ENCODE measurements at places on chromosomes 16 and 17.

GRCh38 chr17:65978871-65979270 lies 213.1 kb downstream of the CEP112 start:
- DNase-seq, result no peak

DNA sequence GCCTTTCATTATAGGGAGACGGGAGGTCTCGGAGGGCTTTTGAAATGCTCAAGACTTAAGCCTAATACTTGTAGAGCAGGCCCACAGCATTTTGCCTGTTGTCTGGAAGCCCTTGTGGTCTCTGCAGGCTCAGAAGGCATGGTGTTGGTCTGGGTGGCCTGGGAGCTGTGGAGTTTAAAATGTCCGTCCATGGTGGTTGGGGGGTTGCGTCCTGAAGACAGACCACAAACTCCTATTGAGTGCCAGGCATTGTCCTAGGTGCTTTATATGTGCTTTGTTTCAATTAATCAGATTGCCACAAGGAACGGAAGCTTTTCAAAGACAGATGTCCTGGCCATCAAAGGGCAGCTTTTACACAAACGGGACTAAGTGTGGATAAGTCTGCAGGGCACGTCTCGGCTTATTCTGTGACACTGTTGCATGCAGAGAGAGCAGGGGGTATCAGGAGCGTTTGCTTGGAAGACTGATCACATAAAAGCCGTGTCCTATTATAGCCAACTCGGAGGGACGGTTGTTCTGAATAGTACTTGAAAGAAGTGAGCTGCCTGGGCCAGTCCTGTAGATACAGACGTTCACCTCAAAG lies 7.8 kb downstream of the NTN1 start:
- DNase-seq, result no peak

DNA sequence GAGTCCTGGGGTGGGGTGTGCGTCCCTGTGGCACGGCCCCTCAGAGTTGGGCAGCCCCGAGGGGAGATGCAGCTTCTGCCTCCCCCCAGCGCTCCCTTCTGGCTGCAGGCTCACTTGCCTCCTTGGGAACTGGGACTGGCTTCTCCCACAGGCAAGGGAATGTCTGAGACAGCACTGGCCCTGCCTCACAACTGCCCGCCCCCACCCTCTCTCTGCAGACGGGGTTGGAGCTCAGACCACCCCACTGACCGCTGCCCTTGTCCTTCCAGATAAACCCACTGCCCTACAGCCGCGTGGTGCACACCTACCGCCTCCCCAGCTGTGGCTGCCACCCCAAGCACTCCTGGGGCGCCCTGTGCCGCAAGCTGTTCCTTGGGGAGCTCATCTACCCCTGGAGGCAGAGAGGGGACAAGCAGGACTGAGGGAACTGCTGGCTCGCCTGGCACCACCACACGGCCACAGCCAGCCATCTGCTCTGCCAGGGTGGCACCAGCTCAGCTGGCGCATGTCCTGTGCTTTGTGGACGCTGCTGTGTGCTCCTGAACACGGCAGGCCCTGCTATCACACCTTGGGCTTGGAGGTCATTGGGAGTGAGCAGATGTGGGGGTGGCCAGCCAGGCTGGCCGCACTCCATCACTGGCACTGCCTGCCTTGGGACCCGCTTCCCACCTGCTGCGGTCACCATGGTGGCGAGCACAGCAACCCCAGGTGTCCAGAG lies 7.1 kb upstream of the RAB40C start:
- no peak for DNase-seq

GRCh38 chr17:63295288-63295687 lies 150.8 kb downstream of the CYB561 start:
- no peak for DNase-seq

Measured in stimulated activated CD8-positive, alpha-beta memory T cell treated with anti-CD3 and anti-CD28 coated beads, Interleukin-7, amount 100 ng/mL, for 24 hours (primary cell).